ENCODE measurements at places on chromosomes 2 and 18.

GRCh38 chr2:82650038-82650437 is 1809.0 kb downstream of the SUCLG1 start:
- DNase-seq = no peak

DNA sequence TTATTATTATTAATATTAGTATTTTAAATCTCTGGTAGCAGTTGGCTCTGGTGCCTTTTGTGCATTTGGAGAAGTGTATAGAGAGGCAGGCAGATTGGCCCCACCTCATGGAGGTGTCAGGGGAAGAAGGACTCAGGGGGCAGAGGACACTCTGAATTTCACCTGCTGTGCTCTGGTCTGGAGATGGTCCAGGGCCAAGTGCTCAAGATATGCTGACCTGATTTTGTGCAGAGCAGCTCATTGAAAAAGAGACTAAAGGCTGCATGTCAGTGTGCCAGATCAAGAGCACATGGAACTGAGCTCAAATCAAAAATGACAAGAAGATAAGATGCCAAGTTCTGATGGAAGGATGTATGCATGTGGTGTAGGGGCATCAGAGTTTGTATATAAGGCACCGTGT is 323.6 kb upstream of the TNP1 start:
- no peak for DNase-seq

- no peak for DNase-seq
Measured at GRCh38 chr2:162908567-162908966, 70.0 kb upstream of the KCNH7 start.

GRCh38 chr18:46720521-46720920 is 36.3 kb downstream of the ST8SIA5 start:
- DNase-seq = no peak

DNA sequence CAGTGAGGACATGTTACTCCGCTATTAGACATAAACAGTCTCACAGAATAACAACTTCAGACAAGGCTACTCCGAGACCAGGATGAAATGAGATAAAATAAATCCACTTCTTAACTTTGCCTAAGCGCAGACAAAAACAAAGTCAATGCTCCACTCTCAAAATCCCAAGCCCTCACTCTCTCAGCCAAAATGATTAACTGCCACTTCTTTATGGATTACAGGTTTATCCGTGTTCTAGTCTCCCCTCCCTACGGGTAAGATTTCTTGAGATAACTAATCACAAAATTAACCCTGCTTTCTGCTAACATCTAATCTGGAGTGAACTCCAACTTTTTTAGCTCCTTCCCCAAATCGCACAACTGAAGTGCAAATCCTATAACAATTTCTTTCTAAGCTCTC is 1.1 kb upstream of the CRYGC start:
- no peak for DNase-seq

DNA sequence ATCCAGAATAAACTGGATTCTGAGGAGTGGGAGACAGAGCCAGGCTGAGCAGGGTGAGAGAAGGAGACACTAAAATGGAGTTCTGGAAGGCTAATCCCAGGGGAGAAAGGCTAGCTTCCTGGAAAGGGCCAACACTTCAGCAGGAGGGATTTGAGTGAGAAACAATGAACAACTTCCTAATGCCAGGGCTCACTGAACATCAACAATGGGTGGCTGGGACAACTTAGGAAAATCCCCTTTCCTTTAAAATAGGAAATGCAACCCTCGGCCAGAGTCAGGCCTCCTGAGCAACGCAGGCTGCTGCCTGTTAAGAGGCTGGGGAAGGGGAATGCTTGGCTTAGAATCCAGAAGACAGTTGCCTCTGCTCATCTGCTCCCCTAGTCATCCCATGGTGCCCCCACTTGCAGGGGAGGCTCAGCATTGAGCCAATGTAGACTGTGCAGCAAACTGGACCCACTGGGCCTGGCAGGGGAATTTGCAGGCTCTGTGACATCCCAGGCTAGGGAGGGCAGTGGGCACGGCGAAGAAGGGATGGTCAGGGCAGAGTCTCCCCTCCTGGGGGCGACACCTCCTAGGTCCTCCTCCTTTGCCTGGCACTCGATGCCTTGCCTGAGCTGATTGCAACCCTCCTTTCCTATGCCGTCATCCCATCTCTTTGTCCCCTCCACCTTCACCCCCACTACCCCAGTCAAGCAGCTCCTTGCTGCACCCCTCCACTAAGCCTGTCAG is 182.5 kb downstream of the TNS1 start:
- DNase-seq = no peak

- no peak for DNase-seq
Measured at GRCh38 chr2:125041846-125042245, 1016.8 kb downstream of the CNTNAP5 start.

GRCh38 chr2:98087447-98088020 is 567 bp downstream of the VWA3B start:
- DNase-seq = peak; percentile 14

DNA sequence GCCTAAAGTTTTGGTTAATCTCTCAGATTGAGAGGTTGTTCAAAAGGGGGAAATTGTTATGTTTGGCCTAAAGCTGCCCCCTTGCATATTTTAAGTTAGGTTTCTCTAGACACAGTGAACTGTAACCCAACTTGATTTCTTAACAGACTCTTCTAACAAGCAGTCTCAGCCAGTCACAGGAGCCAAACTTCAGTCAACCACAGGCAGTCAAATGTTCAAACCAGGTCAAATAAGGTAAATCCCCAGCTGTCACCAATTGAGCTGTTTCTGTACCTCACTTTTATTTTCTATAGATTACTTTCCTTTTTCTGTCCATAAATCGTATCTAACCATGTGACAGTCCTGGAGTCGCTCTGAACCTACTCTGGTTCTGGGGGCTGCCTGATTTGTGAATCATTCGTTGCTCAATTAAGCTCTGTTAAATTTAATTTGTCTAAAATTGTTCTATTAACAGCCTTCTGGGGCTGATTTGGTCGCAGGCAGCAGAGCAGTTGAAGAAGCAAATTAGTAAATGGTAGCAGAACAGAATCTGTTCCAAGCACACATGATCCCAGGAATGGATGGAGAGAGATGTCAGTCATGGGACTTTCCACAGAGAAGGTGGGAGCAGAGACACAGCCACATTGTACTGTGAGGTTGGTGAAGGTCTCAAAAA is 16.4 kb upstream of the NFU1 start:
- no peak for DNase-seq

DNA sequence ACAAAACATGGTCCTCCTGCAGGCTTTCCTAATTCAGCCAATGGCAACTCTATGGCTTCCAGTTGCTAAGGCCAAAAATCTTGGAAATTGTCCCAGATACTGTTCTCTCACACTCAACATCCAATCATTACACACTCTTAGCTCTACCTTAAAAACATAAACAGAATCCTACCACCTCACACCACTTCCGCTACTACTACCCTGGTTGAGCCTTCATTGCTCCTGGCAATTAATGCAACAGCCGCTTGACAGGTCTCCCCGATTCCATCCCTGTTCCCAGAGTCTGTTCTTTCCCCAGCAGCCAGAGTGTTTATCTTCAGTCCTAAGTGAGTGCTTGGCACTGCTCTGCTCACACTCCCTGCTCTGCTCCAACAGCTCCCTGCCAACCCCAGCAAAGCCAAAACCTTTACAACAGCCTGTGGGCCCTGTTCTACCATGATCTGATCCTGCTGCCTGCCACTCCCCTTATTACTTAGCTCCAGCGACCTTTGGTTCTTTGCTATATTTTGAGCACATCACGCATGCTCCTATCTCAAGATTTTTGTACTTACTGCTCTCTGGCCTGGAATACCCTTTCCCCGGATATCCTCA is 67.5 kb upstream of the AMMECR1L start:
- peak; percentile 52 for DNase-seq

DNA sequence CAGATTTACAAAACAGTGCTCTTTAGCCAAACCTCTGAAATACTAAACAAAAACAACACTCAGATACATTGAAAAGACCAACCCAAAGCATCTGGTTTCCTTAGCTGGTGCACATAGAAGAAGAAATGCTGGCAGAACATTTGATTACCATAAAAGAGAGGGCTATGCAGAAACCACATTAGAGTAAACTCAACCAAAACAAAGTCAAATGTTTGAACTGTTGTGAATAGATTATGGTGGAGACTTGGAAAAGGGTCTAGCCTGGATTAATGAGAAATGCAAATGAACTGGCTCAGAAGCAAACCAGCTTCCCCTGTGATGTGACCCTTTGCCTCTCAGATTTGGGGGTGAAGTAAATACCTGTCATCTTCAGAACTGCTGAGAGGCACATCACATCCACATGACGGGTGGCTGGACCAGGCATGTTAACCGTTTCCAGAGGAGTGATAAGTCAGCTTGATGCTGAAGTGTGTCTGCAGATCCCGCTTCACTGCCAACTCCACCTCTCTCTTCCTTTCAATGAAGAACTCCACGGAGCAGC is 153.0 kb downstream of the NRP2 start:
- peak; percentile 92 for DNase-seq

DNA sequence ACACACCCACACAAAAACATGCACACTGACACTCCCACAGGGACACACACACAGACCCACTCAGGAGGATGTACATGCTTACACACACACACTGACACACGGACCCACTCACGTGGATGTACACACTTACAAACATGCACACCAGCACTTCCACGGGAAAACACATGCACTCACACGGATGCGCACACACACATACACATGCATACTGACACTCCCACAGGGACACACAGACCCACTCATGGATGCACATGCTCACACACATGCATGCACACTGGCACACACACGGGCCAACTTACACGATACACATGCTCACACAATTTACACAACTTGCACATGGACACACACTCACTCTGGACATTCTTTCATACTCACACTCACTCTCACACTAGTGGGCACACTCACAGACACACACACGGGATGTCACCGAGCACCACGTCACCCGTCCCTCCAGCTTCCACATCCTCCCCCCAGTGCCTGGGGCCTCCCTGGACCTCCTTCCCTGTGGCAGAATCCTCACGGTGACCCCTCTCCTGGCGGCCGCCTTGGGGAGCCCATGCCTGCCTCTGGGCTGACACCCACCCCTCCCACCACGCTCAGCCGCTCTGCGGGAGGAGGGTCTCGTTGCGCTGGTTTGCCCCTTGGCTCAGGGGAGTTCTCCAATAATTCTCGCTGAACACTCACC is 58.5 kb downstream of the TWIST2 start:
- DNase-seq = no peak

DNA sequence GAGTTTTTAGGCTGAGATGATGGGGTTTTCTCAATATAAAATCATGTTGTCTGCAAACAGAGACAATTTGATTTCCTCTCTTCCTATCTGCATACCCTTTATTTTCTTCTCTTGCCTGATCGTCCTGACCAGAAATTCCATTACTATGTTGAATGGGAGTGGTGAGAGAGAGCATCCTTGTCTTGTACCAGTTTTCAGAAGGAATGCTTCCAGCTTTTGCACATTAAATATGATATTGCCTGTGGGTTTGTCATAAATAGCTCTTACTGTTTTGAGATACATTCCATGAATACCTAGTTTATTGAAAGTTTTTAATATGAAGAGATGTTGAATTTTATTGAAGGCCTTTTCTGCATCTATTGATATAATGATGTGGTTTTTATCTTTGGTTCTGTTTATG is 181.8 kb downstream of the GBX2 start:
- DNase-seq = no peak

GRCh38 chr2:176283291-176284068 is 14.2 kb downstream of the MTX2 start:
- DNase-seq = no peak

DNA sequence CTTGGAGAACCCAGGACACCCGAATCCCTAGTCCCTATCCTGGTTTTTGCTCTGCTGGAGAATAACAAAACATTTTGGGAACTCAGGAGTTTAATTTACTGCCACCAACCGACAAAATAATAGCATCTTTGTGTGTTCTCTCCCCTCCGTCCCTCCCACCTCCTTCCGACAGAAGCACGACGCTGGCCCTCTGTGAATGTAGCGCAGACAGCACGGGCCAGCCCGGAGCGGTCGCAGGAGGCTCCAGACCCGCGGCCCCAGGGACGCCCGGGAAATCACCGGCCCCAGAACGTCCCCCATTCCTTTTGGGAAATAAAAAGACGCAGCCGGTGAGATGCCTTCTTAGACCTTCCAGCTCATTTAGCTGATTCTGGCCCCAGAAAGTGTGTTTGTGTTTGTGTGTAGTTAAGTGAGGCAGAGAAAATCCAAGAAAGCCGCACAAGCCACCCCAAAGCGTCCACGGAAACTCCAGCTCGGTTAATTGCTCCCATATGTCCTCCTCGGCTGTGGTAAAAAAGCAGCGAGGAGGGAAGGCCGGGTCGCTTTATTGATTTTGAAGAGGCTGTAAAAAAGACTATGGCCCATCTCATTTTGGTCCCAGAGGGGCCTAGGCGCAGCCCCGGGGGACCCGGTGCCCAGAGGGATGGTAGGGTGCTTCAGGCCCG is 577 bp upstream of the TANC1 start:
- DNase-seq = peak; percentile 65

- DNase-seq = peak; percentile 35
Measured at GRCh38 chr2:189178054-189178453, 1.5 kb downstream of the COL5A2 start.

- DNase-seq = no peak
Measured at GRCh38 chr2:129901754-129902415, 77.6 kb upstream of the RAB6C start.

DNA sequence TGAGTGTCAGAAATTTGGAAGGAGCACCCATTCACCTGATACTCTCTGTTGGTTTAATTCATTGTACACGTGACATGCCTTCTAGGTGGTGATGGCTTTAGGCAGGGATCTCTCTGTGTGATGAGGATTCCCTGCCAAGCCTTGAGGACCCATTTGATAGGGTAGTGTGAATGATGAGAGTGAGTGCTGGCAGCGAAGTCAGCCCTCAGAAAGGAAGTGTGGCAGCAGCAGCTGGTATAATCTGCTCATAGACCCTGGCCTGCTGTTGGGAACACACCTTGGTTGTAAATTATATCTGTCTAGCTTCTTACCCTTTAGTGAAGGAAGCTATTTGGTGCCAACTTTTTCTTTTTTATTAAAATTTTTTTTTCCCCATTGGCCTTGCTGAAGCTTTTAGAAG is 164.5 kb downstream of the HAUS1 start:
- DNase-seq = no peak

DNA sequence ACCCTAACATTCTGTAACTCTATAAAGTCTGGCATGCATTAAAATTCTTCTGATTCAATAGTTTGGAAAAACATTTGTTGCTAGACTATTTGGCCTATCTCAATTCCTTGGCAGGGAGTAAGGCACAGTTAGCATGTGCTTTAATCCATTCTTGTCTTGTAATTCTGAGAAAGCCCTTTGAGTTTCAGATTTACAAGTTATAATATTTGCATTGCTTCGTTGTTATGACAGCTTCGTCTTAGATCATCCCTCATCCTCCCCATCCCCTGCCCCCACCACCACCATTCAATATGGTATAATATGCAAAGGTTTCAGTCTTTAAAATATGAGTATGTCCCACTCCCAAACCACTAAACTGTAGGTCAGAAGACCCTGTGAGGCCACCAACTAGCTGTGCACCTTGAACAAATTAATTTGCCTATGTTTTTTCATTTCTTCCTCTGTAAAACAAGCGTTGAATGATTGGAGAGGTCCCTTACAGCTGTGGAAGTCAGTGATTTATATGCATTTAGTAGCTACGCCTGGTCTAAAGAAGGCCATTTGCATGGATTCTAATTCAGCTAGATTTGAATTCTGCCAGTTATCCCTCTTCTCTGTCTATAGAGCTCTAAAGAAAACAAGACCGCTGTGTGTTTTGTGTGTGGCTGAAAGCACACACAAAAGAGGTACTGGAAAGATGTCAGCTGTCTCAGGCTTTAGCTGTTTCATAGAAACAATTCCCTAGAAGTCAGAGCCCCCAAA is 591 bp downstream of the C2orf80 start:
- DNase-seq = no peak

Data from right lung (tissue), 10 donors.